ENCODE measurements at places on chromosomes 6 and 20.

GRCh38 chr6:16355699-16356446 lies 117.5 kb downstream of the GMPR start:
- no peak for DNase-seq

DNA sequence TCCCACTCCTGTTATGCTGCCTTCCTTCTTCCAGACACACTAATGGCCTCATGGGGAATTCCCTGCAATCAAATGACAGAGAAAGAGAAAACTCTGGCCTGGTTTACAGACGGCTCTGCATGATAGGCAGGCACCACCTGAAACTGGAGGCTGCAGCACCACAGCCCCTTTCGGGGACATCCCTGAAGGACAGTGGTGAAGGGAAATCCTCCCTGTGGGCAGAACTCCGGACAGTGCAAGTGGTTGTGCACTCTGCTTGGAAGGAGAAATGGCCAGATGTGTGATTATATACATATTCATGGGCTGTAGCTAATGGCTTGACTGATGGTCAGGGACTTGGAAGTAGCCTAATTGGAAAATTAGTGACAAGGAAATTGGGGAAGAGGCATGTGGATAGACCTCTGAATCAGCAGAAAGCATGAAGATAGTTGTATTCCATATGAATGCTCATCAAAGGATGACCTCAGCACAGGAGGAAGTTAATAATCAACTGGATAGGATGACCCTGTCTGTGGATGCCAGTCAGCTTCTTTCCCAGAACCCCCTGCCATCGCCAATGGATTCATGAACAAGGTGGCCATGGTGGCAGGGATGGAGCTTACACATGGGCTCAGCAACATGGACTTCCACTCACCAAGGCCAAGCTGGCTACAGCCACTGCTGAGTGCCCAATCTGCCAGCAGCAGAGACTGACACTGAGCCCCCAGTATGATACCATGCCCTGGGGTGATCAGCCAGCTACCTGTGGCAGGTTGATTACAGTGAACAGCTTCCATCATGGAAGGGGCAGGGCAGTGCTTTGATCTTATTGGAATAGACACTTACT lies 44.5 kb upstream of the VSX1 start:
- no peak for DNase-seq

DNA sequence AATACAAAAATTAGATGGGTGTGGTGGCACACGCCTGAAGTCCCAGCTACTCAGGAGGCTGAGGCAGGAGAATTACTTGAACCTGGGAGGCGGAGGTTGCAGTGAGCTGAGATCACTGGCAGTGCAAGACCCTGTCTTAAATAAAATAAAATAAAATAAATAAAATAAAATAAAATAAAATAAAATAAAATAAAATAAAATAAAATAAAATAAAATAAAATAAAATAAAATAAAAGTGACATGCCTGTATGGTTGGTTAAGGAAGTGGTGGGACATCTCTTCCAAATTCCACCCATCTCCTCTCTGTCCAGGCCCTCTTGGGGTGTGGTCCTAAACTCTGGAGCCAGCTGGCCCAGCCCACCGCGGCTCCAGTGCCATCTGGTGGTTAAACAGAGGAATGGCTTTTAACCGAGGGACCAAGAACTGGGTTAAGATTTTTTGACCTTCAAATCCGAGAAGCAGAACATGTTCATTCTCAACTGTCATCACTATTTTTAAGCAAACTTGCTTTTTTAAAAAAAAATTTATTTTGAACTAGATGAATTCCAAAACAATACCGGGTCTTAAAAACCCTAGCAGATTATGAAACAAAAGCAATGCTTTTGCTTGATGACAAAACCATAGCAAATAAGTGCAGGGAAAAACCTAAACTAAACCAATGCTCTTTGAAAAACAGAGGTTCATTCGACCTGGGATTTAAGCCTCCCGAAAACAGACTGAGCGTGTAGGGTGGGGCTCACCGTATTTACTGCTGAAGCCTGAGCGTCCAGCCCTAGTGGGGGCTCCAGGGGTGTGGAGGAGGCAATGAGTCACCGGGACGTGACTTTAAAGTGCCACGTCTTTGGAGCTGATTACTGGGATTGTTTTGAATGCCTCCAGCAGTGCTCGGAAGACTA lies 68.8 kb downstream of the CDC5L start:
- no peak for DNase-seq

DNA sequence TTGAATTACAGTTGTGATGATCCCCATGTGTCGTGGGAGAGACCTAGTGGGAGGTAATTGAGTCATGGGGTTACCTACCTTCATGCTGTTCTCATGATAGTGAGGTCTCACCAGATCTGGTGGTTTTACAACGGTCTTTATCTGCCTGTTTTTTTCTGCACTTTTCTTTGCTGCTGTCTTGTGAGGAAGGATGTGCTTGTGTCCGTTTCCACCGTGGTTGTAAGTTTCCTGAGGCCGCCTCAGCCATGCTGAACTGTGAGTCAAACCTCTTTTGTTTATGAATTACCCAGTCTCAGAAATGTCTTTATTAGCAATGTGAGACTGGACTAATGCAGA lies 6.5 kb upstream of the RANBP9 start:
- no peak for DNase-seq

GRCh38 chr6:165577556-165577955 lies 85.5 kb downstream of the PDE10A start:
- no peak for DNase-seq

GRCh38 chr20:63642527-63643247 lies 10.5 kb downstream of the STMN3 start:
- DNase-seq, result no peak

- no peak for DNase-seq
Measured at GRCh38 chr6:43944908-43945767, 175.1 kb downstream of the VEGFA start.

- DNase-seq, result no peak
Measured at GRCh38 chr6:127854009-127854408, 46.8 kb downstream of the THEMIS start.

GRCh38 chr6:141028791-141029280 lies 1103.9 kb upstream of the GJE1 start:
- no peak for DNase-seq

DNA sequence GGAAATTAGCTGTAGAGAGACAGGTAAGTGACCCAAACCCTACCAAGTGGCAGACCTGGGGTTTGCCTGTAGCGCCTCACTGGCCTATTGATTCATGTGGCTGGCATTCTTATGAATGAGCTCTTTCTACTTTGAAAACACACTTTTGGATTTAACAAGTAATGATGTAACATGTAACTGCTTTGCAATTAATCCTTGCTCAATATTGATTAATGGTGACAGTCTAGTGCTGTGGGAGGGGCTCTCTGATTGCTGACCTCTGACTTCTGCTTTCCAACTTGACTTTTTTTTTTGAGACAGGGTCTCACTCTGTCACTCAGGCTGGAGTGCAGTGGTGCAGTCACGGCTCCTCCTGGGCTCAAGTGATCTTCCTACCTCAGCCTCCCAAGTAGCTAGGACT lies 82.7 kb downstream of the TIAM2 start:
- DNase-seq, result no peak

DNA sequence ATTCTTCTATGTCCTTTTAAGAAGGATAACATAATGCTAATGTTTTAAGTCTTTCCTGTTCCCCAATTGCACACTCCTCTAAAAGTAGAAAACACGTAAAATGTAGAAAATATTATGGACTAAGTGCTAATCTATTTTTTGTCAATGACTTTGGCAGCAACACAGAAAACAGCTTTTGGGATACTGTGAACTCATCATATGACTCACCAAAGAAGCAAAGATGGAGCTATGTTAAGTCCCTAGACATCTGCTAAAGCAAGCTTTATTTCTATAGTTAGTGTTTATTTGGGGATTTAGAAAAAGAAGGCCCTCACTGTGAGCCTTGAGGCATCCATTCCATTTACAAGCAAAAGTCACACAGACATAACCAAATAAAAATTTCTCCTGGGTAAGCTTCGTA lies 23.0 kb downstream of the OPN5 start:
- no peak for DNase-seq

- DNase-seq, result no peak
Measured at GRCh38 chr20:53395188-53395923, 198.3 kb downstream of the ZNF217 start.

DNA sequence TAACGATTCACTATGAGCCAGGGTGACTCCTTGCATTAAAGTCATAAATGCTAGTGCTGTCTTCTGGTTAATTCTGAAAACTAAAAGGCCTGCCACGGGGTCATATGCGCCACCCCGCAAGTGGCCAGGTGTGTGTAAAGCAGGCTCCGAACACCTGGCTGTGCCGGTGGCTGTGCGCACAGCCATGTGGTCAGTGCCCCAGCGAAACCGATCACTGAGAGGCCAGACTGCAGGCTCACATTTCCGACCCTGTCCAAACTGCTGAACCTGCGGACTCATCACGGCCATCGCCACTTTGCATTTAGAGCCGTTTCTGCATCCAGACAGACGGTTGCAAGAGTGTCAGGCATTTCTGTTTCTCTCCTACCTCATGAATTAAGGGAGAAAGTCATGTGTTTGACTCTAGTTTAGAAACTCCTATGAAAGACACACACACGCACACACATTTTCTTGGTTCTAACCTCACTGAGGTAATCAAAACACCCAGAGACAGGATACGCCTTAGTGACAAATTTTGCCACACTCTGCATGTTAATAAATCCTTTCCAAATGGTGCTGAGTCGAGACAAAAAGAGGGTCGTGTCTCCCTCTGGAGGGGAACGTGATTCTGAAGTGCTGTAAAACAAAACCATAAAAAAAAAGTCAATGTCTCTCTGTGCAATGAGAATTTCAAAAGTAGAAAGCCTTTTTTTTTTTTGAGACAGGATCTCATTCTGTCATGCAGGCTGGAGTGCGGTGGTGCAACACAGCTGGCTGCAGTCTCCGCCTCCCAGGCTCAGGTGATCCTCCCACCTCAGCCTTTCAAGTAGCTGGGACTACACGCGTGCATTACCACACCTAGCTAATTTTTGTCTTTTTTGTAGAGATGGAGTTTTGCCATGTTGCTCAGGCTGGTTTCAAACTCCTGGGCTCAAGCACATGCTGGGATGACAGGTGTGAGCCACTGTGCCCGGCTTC lies 31.0 kb upstream of the TCFL5 start:
- DNase-seq, result no peak

GRCh38 chr6:73299151-73299971 lies 36.4 kb upstream of the KHDC1 start:
- DNase-seq, result peak; percentile 46

DNA sequence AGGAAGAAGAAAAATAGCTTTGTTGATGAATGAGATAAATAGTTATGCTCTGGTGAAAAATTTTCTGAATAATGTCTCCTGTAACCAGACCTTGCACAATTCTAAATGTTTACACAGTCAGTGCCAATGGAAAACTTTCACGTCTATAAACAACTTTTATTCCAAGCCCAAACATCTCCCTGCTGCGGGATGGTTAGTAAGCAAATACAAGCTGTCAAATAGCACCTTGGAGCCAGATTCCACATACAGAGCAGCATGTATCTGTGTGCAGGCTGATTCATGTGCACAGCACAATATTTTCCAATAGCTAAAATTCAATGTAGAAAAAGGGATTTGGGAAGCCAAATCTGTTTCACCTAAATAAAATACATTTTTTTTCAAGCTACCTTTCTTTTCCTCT lies 813.3 kb downstream of the HACE1 start:
- DNase-seq, result no peak

DNA sequence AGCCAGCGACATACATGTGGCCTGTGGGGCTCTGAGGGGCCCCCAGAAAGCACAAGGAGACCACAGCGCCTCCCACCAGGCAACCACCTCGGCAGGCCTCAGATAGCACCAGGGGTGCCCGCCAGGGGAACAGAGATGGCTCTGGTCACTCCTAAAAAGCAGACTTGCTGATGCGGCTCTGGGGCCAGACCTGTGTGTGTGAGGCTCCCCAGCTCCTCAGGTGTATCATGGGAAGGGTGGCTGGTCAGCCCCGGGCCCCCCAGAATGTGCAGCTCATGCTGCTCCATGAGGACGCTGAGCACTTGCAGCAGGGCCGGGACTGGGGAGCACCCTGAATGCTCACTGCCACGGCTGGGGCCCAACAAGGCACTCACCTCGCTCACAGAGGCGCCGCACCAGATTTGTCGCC lies 60.2 kb downstream of the PYGB start:
- no peak for DNase-seq

DNA sequence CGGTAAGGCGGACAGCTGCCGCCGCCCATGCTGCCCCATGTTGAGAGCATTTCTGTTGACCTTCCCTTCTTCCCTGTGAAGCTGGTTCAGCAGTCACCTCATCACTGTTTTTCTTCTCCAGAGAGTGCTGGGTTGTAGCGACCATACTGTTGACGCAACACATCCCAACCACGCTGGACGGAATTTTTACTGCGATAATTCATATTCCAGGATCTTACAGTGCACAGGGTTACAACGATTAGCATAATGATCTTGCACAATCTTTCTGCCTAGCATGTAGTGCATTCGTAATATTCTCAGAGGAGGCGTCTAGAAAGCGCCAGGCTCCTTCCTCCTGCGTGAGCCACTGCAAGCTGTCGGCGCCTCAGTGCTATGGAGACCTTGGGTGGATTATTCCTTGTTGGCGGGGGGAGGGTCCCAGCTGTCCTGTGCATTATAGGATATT lies 137.0 kb downstream of the MTHFD1L start:
- no peak for DNase-seq

DNA sequence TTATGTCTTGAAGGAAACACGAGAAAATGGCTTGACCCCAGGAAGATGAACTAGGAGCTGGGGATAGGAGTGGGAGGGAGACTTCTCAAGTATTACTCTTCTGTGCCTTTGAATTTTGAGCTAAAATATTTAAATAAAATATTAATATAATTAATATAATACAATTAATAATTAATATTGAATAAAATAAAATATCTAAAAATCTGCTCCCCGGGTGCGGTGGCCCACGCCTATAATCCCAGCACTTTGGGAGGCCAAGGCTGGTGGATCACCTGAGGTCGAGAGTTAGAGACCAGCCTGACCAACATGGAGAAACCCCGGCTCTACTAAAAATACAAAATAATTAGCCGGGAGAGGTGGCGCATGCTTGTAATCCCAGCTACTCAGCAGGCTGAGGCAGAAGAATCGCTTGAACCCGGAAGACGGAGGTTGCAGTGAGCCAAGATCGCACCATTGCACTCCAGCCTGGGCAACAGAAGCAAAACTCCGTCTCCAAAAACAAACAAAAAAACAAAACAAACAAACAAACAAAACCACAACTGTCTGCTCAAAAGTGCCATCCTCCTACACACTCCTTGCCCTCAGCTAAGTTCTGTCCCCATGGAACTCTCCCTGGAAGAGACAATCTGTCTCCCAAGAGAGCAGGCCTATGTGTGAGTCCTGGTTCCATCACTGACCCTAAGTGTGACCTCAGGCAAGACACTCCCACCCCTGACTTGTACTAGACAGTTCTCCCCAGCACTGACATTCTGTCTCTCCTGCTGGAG lies 13.7 kb upstream of the TRIB3 start:
- no peak for DNase-seq

- DNase-seq, result no peak
Measured at GRCh38 chr6:142367501-142368018, 65.8 kb downstream of the ADGRG6 start.

All from right forelimb (tissue), 1 donor.